GM13977 (cell line): ENCODE measurements at places on chromosomes 11 and 22.

- no peak for DNase-seq
These were observed 44.6 kb downstream of the LIF start for GRCh38 chr22:30201945-30202344.

- DNase-seq, result peak; percentile 4
These were observed 12.1 kb downstream of the GNB1L start for GRCh38 chr22:19842393-19843106.

GRCh38 chr11:507727-508515, 879 bp upstream of the RNH1 start:
- no peak for DNase-seq

DNA sequence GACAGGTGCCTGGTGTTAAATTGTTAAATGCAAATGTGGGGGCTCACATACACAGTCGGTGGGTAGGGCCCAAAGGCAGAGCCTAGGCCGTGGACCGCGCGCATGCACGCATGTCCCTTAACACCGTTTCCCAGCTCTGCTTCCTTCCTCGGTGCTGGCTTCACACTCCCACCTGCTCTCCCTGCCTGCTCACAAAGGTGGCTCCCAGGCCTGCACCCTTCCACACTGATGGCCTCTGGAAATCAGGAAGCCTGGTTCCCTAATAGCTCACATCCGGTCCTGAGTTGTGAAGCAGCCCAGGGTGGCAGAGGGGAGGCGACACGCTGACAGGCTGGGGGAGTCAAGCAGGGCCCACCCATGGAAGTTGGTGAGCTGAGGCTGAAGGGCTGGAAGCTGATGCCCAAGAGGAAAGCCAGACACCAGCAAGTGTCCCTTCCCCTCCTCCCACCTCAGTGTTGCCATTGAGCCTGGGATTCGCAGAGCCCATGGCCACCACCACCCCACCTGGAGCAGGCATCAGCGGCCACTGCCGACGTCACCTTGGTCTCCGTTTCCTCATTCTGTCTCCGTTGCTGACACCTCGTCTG, 13.7 kb upstream of the CTTN start:
- DNase-seq, result no peak

DNA sequence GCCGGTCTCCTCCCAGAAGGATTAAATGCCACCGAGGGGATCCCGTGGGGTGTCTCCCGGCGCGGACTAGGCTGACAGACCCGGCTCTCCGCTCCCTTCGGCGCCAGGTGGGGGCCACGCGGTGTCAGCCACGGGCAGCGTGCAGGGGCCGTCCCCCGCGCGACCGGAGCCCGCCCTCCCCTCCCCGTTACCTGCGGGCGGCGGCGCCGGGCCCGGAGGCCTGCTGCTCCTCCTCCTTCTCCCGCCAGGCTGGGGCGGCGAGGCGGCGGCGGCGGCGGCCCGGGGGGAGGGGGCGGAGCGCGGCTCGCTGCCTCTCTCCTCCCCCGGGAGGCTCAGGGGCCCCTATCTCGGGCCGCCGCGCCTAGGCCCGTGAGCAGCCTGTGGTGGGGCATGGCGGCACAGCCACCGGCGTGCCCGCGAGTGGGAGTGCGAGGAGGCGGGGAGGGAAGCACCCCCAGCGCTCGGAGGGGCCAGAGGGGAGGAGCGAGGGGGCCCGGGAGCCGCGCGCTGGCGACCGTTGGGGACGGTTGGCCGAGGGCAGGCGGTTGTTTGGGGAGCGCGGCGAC, 450 bp downstream of the ZBTB44 start:
- peak; percentile 83 for DNase-seq

GRCh38 chr11:113529606-113530005, 54.4 kb upstream of the DRD2 start:
- DNase-seq, result no peak

DNA sequence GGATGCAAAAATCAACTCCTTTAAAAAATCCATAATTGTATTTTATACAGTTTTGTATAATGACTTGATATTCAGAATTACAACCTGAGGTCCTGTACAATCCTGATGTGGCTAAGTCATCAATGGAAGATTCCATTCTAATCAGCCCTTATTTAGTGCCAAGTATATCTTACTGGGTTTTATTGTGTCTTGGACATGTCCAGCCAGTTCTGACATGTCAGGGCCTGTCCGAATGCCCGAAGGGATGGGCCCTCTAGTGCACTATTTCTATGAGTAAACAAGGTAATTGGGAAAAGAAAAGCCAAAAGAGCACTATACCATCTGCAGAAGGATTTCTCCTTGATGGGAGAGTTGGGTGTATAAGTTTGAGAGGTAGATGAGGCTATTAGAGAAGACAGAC, 412.9 kb downstream of the METTL15 start:
- DNase-seq, result no peak

DNA sequence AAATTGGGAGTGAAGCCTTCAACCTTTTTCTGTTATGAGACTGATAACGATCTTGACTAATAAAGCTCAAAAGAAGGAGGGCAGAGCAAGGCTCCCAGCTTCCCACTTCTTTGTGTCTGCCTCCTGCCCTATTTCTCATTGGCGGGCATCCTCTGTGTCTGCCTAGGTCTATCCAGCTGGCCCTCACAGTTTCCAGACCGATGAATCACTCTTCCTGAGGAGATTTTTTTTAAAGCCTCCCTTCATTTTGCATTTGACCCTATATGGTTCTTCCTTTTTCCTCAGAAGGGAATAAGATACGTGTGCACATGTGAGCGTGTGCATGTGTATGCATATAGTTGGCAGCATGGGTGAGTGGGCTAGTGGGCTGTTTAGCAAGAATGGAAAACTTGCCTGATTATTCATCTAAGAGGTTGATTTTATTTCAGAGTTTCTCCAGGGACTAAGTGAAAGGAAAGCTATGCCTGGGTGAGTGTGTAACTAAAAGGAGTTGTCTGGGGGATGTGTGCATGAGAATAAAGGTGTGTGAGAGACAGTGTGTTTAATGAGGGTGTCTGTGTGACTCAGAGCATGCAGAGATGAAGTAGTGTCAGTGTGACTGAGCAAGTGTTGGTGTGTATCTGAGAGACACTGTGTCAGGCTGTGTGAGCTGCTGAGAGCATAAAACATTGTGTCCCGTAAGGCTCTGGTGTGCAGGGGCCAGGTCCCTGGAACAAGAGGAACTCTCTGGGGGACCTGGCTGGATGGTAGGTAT, 12.2 kb downstream of the PHLDB1 start:
- no peak for DNase-seq

- DNase-seq, result no peak
These were observed 15.7 kb downstream of the TMEM121B start for GRCh38 chr22:17105143-17106129.

- no peak for DNase-seq
These were observed 151.7 kb downstream of the ATXN10 start for GRCh38 chr22:45823336-45823735.

DNA sequence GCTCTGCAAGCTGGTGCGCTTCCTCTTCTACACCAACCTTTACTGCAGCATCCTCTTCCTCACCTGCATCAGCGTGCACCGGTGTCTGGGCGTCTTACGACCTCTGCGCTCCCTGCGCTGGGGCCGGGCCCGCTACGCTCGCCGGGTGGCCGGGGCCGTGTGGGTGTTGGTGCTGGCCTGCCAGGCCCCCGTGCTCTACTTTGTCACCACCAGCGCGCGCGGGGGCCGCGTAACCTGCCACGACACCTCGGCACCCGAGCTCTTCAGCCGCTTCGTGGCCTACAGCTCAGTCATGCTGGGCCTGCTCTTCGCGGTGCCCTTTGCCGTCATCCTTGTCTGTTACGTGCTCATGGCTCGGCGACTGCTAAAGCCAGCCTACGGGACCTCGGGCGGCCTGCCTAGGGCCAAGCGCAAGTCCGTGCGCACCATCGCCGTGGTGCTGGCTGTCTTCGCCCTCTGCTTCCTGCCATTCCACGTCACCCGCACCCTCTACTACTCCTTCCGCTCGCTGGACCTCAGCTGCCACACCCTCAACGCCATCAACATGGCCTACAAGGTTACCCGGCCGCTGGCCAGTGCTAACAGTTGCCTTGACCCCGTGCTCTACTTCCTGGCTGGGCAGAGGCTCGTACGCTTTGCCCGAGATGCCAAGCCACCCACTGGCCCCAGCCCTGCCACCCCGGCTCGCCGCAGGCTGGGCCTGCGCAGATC, 16.5 kb downstream of the P2RY2 start:
- no peak for DNase-seq

DNA sequence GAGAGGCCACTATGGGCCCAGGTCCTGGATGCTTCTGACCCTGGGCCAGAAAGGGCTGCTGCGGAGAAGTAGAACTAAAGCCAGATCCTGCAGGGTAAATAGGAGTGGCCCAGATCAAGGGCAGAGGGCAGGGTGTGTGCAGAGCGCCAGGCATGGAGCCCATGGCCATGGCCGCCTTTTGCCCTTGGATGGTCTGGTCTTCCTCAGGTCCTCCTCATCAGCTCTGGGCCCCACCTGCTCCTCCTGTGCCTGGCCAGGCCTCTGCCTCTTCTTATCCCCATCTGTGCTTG, 277.6 kb downstream of the BRD1 start:
- DNase-seq, result no peak

DNA sequence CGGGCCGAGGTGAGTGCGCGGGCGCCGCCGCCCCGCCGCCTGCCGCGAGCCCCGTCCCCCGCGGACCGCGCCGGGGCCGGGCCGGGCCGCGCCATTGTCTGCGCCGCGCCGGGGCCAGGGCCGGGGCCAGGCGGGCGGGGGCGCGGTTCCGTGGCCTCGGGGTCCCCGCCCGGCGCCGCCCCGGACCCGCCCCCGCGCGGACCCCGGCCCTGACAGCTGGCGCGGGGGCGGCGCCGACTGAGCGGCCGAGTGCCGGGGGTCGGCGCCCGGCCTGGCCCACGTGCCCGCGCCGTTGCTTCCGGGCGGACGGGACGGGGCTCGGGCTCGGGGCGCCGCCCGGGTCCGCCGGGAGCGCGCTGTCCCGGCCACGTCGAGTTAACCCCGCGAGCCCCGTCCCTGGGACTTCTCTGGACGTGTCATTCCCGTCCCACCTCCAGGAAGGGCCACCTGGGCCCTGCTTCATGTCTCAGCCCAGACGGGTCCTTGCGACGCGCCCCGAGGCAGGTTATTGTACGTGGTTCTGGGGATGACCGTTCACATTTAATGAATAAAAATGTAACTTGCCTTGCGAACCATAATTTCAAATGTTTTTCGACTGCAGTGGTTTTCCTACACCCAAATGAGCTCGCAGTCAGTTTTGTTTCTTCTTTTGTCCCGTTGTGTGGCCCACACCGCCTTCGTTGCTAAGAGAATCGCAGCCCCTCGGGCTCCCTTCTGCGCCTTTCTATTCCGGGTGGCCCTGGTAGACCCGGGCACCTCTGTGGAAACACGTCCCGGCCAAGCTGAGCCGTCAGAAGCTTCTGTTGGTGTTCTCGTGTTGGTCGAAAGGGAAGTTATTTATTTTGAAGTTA, 562 bp downstream of the ZBED4 start:
- no peak for DNase-seq

GRCh38 chr11:10622957-10623791, 54.7 kb upstream of the LYVE1 start:
- DNase-seq, result no peak

GRCh38 chr22:17319546-17319945, 49.7 kb upstream of the CECR2 start:
- no peak for DNase-seq

- no peak for DNase-seq
These were observed 38.5 kb upstream of the LARGE1 start for GRCh38 chr22:33958741-33959140.

GRCh38 chr11:44854086-44854485, 96.6 kb downstream of the TP53I11 start:
- no peak for DNase-seq

GRCh38 chr11:10042699-10043098, 251.3 kb downstream of the SBF2 start:
- no peak for DNase-seq

DNA sequence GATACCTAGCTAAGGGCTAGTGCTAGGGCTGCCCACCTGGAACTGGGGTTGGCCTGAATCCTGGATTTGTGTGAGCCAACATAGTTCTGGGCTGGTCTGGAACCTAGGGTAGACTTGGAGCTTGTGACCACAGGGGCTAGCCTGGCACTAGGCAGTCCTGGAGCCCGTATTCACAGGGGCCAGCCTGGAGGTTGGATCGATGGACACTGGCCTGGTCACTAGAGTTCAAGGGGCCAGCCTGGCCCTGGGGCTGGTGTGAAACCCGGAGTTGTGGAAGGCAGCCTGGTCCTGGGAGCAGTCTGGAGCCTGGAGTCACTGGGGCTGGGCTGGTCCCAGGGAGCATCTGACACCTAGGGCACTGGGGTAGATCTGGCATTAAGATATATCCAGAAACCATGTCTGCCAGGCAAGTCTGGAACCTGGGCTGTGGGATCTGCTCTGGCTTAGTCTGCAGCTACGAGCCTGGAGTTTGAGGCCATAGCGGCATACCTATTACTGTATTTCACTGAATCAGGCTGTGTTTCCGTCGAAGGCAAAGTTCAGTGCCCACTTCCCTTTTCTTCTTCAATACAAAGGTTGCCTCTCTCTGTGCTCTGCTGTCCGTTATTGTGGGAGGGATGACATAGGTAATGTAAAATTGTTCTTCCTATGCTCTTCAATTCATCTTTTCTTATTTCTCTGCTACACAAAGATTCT, 9.1 kb upstream of the GLYATL1B start:
- peak; percentile 35 for DNase-seq

GRCh38 chr22:32100711-32101110, 57.6 kb downstream of the SLC5A1 start:
- no peak for DNase-seq

DNA sequence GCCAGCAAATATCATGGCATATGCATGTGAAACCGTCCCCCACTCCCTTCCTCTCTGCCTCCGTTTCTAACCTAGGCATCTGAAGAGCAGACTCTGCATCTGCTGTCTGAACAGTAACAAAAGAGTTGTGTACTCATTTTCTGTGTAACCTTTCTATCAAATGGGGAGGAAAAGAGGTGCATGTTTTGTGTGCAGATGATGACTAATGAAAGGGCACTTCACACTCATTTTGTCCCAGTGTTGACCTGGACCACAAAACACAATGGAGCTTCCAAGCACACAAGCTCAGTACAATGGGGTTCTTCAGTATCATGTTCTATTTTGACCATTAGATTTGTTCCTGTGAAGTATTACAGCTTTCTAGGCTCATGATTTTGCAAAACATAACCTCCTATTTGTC, 13.0 kb downstream of the JHY start:
- no peak for DNase-seq

GRCh38 chr22:24442352-24442744, 14.9 kb downstream of the ADORA2A start:
- no peak for DNase-seq

DNA sequence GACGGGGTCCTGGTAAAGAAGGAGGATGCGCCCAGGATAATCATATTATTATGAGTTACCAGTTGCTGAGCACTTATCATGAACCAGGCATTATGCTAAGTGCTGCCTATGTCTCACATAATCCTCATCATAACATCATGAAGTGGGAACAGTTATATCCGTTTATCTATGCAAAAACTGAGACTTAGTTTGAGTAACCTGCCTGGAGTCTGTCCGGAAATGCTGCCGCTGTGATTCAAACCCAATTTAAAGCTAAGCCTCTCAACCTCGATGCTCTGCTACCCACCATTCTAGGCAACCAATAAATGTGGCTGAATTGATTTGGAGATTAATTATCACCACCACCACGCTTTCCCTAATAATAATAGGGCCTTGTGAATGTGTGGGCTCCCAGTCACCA, 111.5 kb upstream of the CLMP start:
- no peak for DNase-seq

DNA sequence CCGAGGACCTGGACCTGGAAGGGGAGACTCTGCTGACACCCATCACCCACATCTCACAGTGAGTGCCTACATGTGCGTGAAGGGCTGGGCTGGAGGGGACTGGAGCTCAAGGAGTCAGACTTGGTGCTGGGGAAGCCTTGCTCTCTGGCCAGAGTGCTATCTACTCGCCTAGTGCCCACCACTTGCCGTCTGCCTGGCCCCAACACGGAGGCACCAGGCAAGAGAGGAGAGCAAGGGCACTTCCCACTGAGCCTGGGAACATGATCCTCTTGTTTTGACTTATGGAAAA, 37.8 kb downstream of the KCNQ1OT1 start:
- no peak for DNase-seq
